Natural killer cell (primary cell): ENCODE measurements at places on chromosomes 12 and 14. TPM values are rescaled to one million over a fixed set of nuclear protein-coding genes. Genes with fewer than 3 reads are reported as not detected.

DNA sequence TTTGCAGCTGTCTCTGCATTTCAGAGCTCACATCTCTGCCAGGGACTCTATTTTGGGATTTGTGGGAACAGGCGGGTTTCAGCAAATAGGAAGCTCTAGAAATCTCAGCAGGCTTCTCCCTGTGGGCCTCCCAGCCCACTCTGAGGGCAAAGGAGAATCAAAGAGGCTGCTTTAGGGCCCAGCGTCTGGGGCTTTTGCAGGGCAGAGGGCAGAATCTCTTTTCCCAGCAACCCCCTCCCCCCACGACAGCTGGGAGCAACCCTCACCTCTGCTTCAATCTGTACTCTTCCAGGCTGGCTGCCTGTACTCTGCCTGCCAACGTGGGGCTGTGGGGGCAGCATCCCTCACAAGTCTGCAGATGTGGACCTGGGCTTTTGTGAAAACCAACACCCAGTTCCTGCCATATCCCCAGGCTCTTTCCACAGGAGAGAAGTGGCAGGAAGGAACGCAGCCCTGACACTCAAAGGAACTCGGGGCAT is 529.6 kb upstream of the TBX3 start:
- H3K4me1 ChIP-seq: no peaks in the 10 kb centered on the region
- H3K36me3 ChIP-seq: no peaks in the 10 kb centered on the region
- no peaks in the 10 kb centered on the region for H3K27me3 ChIP-seq
- H3K4me3 ChIP-seq: no peak overlapping the region

Gene PRH2
- total RNA-seq: not detected

Gene LRIG3
- total RNA-seq: not detected

DNA sequence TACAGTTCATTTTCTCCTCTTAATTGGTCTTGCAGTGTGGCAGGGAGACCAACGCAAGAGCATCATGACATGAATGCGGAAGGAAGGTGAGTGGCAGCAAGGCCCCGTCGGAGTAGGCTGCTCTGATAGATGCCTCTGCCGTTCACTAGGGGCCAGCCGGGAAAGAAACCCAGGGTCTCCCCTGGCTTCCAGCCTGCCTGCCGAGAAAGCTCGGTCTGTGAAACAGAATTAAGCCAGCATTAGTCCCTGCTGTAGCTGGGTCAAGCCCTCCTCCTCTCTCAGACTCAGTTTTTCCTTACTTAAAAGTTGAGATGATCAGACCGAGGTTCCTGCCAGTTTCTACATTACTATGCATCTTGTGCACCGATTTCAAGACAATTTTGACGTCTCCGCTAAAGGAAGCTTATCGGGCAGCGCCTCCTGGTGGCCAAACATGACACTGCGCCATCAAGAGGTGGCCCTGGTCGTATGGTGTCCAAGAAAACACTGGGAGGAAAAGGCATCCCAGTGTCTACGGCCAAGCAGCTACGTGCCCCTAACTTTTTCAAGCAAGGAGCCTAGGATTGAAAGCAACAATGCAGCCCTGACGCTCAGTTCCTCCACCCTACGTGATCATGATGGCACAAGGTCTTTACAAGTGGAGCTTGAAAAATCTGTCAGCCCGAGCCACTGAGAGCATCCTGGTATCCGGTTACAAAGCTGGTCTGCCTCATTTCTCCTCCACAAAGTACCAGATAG is 131.6 kb downstream of the KSR2 start:
- H3K4me1 ChIP-seq: peaks cover 4% of the 10 kb centered on the region
- H3K36me3 ChIP-seq: no peaks in the 10 kb centered on the region
- no peak overlapping the region for H3K4me3 ChIP-seq
- no peaks in the 10 kb centered on the region for H3K27me3 ChIP-seq

- no peaks in the 10 kb centered on the region for H3K27me3 ChIP-seq
- no peak overlapping the region for H3K27ac ChIP-seq
- peaks cover 7% of the 10 kb centered on the region for H3K4me1 ChIP-seq
- H3K4me3 ChIP-seq: no peak overlapping the region
- no peaks in the 10 kb centered on the region for H3K36me3 ChIP-seq
- no peak for DNase-seq
Observed at GRCh38 chr12:2335109-2335508, 282.3 kb downstream of the CACNA1C start.

Gene NFE2
- 15.4 TPM for total RNA-seq

Gene CD4
- 10.1 TPM for total RNA-seq

DNA sequence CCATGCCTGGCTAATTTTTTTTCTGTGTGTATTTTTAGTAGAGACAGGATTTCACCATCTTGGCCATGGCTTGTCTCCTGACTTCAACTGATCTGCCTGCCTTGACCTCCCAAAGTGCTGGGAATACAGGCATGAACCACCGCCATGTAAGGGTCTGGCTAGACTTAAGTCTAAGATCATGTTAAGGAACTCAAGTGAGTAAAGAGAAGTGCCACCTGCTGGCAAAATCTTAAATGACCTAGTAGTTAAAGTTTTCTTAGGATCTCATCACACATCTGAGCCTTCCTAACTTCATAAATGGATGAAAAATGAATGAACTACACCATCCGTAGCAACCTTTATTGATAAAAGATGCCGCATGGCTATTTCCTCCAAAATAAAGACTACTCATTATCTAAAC is 1.7 kb upstream of the C12orf56 start:
- H3K4me1 ChIP-seq: peaks cover 9% of the 10 kb centered on the region
- H3K4me3 ChIP-seq: no peak overlapping the region
- peaks cover 6% of the 10 kb centered on the region for H3K27me3 ChIP-seq

DNA sequence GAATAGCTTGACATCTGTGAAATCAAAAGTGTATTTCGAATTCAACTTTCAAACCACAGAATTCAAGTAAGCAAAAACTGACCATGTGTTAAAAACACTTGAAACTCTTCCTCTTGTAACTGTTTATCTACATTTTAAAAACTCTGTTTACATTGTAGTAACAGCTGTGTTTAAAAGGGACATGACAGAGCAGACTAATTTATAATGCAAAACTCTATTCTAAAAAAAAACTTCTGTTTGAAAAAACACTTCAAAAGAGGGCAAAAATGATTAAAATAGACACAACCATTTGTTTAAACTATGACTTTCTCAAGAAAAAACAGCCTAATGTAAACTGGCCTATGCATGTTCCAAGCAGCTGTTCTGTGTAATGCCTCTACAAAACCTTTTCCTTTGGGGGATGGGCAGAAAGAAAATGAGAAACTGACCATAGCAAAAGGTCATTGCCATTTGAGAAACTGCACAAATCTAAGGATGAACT is 149.1 kb upstream of the HMGA2 start:
- DNase-seq: no peak
- no peak overlapping the region for H3K4me3 ChIP-seq
- H3K4me1 ChIP-seq: no peaks in the 10 kb centered on the region
- H3K27me3 ChIP-seq: no peaks in the 10 kb centered on the region
- H3K27ac ChIP-seq: no peak overlapping the region

DNA sequence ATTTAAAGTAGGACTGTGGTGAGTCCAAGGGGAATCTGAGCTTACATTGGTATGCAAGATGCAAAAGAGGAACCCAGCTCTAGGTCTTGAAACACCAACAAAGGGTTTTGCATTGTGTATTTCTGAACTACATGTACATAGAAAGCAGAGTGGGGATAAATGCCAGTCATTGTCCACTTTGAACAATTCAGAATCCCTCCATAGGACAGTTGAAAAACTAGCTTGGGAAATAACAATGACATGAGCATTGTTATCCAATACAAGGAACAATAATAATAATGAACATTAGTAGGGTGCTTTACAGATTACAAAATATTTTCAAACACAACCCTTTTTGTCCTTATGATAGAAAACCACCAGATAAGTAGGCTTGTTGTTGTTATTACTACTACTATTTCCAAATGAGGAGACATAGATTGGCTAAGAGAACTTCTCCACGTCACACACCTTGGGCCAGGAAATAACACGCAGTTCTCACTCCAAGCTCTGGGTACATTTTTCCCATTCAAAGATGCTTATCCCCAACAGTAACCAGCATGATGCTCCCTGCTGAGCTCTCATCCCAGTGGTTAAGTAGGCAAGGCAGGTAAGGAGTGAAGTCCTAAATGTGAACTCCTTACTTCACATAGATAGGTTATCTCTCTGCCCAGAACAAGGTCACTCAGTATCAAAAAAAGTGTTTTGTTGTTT is 51.7 kb upstream of the RASSF8 start:
- no peak overlapping the region for H3K4me3 ChIP-seq
- no peak overlapping the region for H3K27ac ChIP-seq
- DNase-seq: no peak
- H3K27me3 ChIP-seq: no peaks in the 10 kb centered on the region
- H3K4me1 ChIP-seq: no peaks in the 10 kb centered on the region
- no peaks in the 10 kb centered on the region for H3K36me3 ChIP-seq

- no peaks in the 10 kb centered on the region for H3K4me1 ChIP-seq
- no peak for DNase-seq
- H3K36me3 ChIP-seq: no peaks in the 10 kb centered on the region
- H3K27me3 ChIP-seq: peaks cover 42% of the 10 kb centered on the region
Observed at GRCh38 chr14:36517242-36518030, 2.6 kb downstream of the NKX2-1 start.

- no peaks in the 10 kb centered on the region for H3K36me3 ChIP-seq
- H3K27me3 ChIP-seq: no peaks in the 10 kb centered on the region
- no peak overlapping the region for H3K27ac ChIP-seq
- no peak for DNase-seq
- peaks cover 12% of the 10 kb centered on the region for H3K4me1 ChIP-seq
Observed at GRCh38 chr14:75205591-75205990, 29.2 kb upstream of the TMED10 start.

Gene SVOP
- not detected for total RNA-seq

- peak overlapping the region; percentile 83 for H3K27ac ChIP-seq
- H3K36me3 ChIP-seq: peaks cover 33% of the 10 kb centered on the region
- no peaks in the 10 kb centered on the region for H3K27me3 ChIP-seq
- peaks cover 19% of the 10 kb centered on the region for H3K4me1 ChIP-seq
- H3K4me3 ChIP-seq: no peak overlapping the region
Observed at GRCh38 chr12:101743242-101743641, 4.0 kb upstream of the SYCP3 start.

DNA sequence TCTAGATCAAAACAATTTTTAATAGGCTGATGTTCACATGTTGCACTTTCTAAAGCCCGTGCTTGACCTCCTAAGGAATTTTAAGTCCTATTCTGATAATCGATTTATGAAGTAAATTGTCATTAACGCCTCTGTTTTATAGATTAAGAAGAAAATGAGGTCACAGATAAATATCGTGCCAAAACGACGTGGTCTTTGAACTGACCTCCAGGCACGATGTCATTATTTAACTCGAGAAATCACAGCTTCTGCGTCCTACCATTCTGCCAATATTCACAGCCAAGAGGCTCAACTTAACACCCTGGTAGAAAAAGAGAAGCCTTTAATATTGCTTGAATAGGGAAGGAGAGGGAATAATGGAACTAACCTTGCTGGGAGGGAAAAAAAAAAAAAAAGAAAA is 888 bp upstream of the EEA1 start:
- no peaks in the 10 kb centered on the region for H3K36me3 ChIP-seq
- H3K4me3 ChIP-seq: peak overlapping the region; percentile 86
- H3K27me3 ChIP-seq: no peaks in the 10 kb centered on the region
- no peak for DNase-seq

DNA sequence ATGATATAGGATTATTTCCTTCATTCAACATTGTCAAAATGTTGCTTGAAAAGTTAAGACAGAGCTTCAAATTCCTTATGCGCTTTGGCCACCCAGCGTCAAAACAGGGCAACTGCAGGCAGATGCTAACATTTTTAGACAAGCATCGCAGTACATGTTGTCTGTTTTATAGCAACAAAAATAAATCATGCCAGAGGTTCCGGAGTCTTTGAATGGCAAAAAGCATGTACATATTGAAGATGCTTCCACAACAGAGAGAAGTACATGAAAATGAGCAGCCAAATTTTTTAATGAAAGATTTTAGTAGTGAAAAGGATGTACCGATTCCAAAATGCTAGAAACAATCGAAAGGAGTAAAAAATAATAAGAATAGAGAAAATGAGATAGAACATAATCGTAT is 49.8 kb upstream of the USP15 start:
- no peak overlapping the region for H3K27ac ChIP-seq
- H3K27me3 ChIP-seq: peaks cover 2% of the 10 kb centered on the region
- no peaks in the 10 kb centered on the region for H3K4me1 ChIP-seq
- H3K36me3 ChIP-seq: no peaks in the 10 kb centered on the region

Gene P2RX2
- total RNA-seq: not detected

DNA sequence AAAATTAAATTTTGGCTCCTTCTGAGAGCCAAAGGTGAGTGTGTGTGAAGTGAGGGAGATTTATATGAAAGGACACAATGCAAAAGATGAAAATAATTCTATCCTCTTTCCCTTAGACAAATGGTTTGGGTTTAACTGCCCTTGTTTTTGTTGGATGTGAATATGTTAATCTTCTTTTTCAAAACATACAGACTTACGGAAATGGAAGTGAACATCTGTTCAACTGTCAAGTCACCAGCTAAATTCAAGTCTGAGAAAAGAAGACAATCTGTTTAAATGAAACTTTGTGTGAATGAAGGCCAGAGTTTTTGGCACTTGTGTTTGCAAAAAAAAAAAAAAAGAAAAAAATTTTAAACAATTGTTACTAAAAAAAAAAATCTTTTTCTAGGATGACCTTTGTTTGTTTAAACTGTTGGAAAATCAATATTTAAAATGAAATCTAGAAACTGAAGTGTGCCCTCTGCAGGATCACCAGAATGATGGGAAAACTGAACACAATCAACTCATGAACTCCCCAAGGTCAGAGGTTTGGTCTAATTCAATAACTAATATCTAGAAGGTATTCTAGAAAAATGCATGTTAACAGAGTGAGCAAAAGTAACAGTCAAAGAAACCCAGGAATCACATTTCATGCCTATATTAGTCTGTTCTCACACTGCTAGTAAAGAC is 448.8 kb downstream of the FLRT2 start:
- no peak for DNase-seq
- no peak overlapping the region for H3K4me3 ChIP-seq
- no peaks in the 10 kb centered on the region for H3K36me3 ChIP-seq
- no peaks in the 10 kb centered on the region for H3K4me1 ChIP-seq

Gene TPH2
- total RNA-seq: not detected

DNA sequence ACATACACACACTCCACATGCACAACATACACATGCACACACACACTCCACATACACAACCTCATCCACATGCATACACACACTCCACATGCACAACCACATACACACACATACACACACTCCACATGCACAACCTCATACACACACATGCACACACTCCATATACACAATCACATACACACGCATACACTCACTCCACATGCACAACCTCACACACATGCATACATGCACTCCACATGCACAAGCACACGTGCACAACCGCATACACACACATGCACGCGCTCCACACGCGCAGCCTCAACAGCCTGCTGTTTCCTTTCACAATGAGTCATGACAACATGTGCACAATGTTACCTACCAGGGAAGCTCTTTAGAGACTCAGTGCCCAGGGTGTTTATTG is 61.2 kb upstream of the TMEM132C start:
- no peak for DNase-seq
- no peak overlapping the region for H3K4me3 ChIP-seq
- H3K27ac ChIP-seq: no peak overlapping the region
- H3K36me3 ChIP-seq: no peaks in the 10 kb centered on the region
- no peaks in the 10 kb centered on the region for H3K27me3 ChIP-seq

Gene PRKD1
- total RNA-seq: not detected

- no peak overlapping the region for H3K27ac ChIP-seq
- no peak for DNase-seq
- no peaks in the 10 kb centered on the region for H3K27me3 ChIP-seq
- no peaks in the 10 kb centered on the region for H3K4me1 ChIP-seq
- H3K4me3 ChIP-seq: no peak overlapping the region
Observed at GRCh38 chr12:64184216-64184615, 37.9 kb downstream of the KICS2 start.

Gene ATP6V1D
- 77.5 TPM for total RNA-seq

Gene TEX52
- not detected for total RNA-seq

- no peak for DNase-seq
- no peaks in the 10 kb centered on the region for H3K27me3 ChIP-seq
Observed at GRCh38 chr12:51926718-51927117, 19.4 kb downstream of the ACVRL1 start.
